ENCODE measurements at places on chromosomes 12 and 14.

- DNase-seq = no peak
These were observed 14.1 kb downstream of the ACACB start for GRCh38 chr12:109130297-109131153.

GRCh38 chr12:99767809-99768208 is 120.3 kb downstream of the GARIN6 start:
- no peak for DNase-seq

DNA sequence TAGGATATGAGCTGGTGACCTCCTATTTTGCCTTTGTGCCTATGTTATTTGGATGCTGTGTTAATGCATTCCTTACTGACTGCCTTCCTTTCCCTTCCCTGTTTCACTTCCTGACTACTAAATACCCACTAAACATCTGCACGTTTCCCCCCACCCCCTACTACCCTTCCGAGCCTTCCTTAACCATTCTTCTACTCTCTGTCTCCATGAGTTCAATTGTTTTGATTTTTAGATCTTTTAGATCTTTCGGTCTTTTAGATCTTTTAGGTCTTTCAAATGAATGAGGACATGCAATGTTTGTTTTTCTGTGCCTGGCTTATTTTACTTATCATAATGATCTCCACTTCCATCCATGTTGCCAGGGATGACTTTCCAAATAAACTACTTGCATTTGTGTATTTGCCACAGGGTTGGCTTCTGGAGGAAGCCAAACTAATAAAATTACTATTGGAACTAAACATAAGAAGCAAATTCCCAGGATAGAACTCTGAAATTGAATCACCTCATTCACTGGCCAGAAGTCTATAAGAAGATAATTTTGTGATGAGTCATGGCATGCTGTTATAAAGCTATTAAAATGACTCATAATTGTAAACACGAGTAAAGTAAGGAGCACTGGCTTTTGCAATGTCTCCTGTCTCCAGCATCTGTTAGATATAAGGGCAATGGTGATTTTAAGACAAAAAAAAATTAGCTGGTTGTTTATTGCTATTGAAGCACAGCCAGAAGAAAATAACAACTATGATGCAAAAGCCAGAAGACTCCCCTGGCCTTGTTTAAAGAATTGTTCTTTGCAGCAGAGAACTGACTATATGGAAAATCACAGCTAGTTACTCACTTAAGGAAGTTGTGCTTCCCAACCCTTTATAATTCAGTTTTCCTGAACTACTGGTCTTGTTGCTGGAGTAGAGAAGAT is 586.3 kb downstream of the LRFN5 start:
- DNase-seq = no peak

- no peak for DNase-seq
These were observed 77.5 kb upstream of the RASSF3 start for GRCh38 chr12:64532734-64533351.

GRCh38 chr12:50672158-50672557 is 91.7 kb upstream of the ATF1 start:
- no peak for DNase-seq

DNA sequence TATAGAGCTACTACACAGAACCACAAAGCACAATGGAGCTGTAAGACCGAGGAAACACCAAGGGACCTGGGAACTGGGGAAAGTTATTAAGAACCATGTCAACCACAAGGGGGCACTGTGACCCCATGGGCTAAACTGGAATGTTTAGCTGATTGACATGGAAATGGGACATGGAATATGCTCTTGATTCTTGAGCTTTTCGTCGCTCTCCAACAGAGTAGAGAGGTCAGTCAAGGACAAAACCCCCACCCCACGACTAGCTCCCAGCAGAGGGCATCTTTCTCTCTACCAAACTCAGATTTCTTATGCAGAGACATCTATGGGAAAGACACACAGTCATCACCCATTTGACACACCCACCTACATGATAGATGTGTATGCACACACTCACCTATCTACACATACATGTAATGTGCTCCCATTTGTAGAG is 10.1 kb downstream of the NDRG2 start:
- no peak for DNase-seq

- no peak for DNase-seq
These were observed 16.4 kb downstream of the MLXIP start for GRCh38 chr12:122094735-122095631.
